ENCODE measurements at places on chromosomes 3 and 15.
A peak's percentile ranks its signal among the peaks of the same experiment; 100 is the strongest.

GRCh38 chr3:48477959-48478520, 25.9 kb downstream of the SHISA5 start:
- no peak for DNase-seq

- no peak for DNase-seq
Measured at GRCh38 chr15:77591968-77592613, 40.6 kb downstream of the LINGO1 start.

- DNase-seq: no peak
Measured at GRCh38 chr3:61890167-61890566, 328.8 kb downstream of the PTPRG start.

DNA sequence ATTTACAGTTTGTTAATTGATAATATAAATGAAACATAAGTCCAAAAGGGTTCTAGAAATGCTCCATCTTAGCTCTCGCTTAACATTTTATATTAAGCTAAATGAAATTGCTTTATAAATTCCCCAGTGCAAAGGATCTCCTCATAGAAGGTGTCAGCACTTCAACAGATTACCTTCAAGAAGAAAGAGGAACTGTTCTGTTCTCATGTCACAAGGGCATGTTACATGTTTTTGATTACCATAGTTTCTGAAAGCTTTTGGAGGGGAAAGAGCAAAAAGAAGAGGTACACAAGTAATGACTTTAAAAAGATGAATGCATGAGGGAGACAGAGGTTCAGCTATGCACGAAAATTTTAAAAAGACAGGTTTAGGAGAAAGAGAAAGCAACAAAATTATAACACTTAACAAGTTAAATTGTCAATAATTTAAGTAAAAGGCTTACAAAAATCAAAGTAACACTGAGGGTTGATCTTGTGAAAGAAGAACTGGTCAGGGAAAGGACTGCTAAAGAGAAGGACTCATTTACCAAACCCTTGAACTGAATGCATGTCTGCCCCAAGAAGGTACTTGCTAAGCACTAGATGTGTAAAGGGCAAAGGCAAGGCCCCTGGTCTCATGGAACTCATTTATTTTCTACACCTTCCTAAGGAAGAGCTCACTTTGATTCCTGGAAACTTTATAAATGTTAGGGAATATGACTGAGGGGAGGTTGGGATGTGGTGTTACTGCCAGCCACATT, 45.1 kb downstream of the CCDC191 start:
- no peak for DNase-seq

- DNase-seq: no peak
Measured at GRCh38 chr3:53837331-53837730, 8.9 kb downstream of the CHDH start.

GRCh38 chr3:184315543-184315867, 1.1 kb downstream of the EIF4G1 start:
- no peak for DNase-seq

DNA sequence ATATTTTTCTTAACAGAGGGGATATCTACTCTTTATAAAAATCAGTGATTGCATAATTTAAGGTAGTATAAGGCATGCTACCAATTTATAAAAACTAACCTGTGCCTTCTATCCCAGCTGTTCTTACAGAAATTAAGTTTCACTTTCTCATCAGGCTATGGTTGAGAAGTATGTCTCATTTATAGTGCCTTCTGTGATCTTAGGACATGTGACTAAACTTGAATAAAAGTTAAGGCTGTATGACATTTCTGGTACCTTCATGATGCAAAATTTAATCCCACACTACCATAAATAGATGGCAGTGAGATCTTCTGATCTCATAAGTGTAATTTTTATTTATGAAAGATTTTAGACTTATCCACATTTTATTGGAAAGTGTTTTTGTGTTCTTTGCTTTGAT, 12.6 kb downstream of the TIPARP start:
- no peak for DNase-seq

GRCh38 chr3:42539871-42540714, 37.6 kb downstream of the VIPR1 start:
- DNase-seq: peak; percentile 70

GRCh38 chr3:30600572-30600971, 5.8 kb upstream of the TGFBR2 start:
- no peak for DNase-seq

GRCh38 chr15:33043636-33044035, 150.9 kb downstream of the FMN1 start:
- DNase-seq: no peak

GRCh38 chr15:31590609-31591008, 264.0 kb downstream of the KLF13 start:
- DNase-seq: no peak

GRCh38 chr3:133412183-133413132, 12.6 kb downstream of the BFSP2 start:
- no peak for DNase-seq

DNA sequence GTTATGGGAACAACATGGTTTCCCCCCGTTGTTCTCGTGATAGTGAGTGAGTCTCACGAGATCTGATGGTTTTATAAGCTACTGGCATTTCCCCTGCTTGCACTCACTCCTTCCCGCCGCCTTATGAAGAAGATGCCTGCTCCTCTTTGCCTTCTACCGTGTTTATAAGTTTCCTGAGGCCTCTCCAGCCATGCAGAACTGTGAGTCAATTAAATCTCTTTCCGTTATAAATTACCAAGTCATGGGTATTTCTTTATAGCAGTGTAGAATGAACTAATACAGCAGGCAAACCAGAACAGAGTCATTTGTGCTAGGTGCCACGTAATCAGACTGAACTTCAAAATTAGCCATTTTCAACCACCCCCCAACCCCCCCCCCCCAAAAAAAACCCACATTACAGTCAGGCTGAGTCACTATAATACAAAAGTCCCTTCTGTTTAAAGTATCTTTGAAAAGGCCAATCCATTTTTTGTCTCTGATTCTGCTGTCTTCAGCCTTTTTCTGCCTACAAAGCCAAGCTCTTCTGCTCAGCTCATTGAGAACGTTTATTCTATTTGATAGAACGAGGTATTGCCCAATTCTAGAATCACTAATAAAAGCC, 4.1 kb downstream of the OR4F6 start:
- DNase-seq: no peak

DNA sequence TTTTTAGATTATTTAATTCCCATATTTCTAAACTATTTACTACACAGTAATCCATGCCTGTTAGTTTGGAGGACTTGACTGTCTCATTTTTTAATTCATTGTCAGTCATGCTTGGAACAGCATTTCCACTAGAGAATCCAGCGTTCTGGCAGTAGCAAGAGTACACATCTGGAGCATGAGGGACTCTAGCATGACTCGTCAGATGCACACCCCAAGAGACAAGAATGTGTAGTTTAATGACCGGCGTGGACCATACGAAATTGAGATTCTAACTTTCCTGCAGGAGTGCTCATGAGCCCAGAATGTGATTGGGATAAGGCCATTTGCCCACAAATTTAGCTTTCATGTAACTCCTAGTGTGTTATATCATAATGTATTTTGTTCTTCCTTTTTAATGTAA, 48.9 kb downstream of the ASB7 start:
- DNase-seq: no peak

DNA sequence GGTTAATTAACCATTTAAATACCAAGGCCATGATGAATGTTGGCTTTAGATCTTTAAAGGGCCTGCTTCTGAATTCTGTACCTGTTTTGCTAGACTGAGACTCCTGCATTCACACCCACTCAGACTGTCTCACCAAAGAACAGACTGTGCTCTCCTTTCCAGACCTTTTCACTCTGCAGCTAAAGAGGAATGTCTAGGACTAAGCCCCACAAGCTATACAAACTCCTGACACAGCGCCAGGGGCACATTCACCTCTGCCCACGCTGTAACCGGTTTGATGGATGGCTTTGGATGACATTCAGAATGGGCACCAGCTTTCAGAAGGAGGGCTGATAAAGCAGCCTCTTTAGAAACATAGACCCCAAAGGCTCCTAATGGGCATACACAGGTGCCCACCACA, 200.1 kb downstream of the KCNMB2 start:
- DNase-seq: no peak

GRCh38 chr15:31098491-31098917, 3.0 kb downstream of the TRPM1 start:
- DNase-seq: no peak

DNA sequence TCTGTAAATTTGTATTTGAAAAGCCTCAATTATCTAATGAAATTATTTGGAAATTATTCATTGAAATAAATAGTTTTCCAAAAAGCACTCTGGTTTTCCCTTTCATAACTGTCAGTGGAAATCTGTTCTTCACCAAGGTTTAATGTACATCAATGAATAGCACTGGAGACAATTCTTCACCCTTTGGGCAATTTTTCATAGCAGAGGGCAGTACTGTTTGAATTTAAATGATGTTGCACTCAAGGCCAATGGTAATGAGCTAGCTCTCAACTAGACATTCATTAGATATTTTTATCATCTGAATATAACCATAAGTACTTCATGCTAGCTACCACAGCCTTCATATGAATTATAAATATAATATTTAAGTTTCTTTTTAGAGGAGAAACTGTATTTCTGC, 658.2 kb upstream of the CCDC54 start:
- no peak for DNase-seq

DNA sequence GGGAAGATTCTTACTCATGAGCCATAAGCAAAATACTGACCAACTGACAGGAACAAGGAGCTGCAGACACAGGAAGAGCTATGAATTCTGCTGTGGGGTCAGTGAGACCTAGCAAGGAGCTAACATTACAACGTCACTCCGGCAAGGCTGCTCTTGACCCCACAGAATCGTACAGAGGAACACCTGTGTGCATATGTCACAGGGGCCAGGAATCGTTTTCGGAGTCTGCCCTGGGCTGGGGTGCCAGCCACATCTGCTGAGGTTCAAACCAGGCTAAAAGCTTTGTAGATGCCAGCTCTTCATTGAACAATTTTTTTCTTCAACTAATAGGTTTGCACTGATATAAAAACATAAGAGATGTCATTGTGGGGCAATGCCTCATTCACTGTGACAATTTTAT, 82.6 kb downstream of the LRRK1 start:
- no peak for DNase-seq

DNA sequence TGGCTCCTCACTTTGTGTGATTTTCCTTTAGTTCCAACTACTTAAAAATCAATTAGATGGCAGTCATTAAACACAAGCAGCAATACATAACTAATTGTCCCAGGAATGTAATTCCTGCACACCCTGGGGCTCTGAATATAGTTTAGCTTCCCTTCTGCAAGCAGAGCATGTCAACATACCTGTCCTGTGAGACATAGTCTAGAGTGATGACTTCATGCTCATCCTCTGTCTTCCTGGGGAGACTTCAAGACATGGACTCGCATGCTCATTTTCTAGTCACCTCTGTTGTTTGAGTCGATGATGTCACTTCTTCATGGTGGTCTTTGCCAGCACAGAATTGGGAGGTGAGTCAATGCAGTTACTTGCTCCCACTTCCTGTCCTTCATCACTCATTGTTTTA, 15.7 kb downstream of the C3orf52 start:
- DNase-seq: no peak

DNA sequence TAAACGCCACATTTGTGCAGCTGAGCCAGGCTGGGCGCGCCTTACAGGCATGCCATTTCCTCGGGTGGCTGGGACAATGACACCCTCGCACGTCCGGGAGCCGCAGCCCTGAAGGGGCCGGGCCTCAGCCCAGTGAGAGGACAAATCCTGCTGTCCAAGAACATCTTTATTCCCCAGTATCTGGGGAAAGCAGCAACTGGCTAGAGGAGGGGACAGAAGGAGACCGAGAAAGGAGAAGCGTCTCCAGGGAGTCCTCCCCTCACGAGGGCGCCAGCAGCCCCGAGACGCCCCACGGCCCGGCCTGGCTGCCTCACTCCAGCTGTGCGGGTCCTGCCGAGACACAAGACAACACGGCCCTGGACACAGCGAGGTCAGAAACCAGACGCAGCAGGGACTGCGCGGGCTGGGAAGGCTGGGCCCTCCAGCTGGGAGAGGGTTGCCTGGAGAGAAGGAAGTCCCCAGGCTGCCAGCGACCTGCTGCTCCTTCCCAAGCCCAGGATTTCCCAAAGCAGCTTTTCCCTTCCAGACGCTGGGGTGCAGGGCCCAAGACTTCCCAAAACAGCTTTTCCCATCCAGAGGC, 130.2 kb downstream of the CHSY1 start:
- peak; percentile 25 for DNase-seq

GRCh38 chr3:186417791-186418190, 55.8 kb upstream of the DGKG start:
- DNase-seq: no peak

DNA sequence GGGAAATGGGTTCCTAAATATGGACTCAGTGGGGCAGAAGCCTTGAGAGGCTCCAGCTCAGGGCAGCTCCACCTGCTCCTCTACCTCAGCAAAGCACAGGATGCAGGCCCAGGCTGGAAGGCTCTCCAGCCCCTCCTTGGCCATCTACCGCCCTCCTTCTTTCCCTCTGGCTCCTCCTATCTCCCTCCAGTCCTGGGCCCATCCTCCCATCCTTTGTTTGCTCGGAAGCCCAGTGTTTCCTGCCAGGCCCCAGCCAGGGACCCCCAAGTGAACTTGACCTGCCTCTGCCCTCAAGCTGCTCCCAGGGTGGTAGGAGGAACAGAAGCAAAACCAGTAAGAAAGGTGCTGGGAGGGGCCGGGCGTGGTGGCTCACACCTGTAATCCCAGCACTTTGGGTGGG, 20.1 kb downstream of the MAPKAPK3 start:
- no peak for DNase-seq

GRCh38 chr3:9185701-9186100, 63.7 kb downstream of the SRGAP3 start:
- DNase-seq: no peak

DNA sequence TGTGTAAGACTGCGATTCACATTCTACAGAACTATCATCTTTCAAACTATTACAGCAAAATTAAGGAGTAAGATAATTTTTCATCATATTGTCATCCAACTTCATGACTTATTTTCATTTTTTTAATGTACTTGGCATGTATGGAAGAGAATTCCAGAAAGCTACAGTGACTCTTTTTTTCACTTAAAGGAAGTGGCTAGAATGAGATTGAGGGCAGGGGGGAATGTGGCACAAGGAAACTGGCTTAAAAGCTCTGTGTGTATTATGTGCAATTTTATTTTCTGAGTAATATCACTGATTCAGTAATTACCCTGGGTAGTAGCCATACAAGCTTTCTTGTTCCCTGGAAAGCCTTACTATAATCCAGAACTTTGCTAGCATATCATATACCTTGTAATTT, 94.6 kb downstream of the FILIP1L start:
- no peak for DNase-seq

GRCh38 chr15:58521293-58521991, 89.7 kb downstream of the LIPC start:
- no peak for DNase-seq

DNA sequence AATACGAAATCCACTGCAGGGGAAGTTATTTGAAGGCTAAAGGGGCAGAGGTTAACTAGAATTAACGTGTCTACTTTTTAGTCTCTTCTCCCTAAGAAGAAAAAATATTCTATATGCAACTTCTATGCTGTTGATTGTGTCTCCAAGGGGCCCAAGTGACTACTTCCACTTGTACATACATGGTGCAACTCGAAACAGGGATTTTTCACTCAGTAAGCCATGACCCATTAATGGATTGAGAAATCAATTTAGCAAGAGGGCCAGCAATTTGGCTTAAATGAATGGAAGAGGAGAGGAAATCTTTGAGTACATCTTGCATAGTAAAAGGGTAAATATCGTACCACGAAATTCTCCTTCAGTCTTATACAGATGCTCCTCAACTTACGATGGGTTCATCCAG, 151.1 kb upstream of the HES1 start:
- no peak for DNase-seq

- no peak for DNase-seq
Measured at GRCh38 chr3:22795917-22796316, 407.2 kb upstream of the UBE2E2 start.
